M059J (cell line): ENCODE measurements at places on chromosomes 3 and 15. TPM values are rescaled to one million over a fixed set of nuclear protein-coding genes. Genes with fewer than 3 reads are reported as not detected.

The KLHL40 gene
- not detected in 2 replicates for total RNA-seq

The WNT7A gene
- total RNA-seq = 0.10 and 0.15 TPM in 2 replicates

The ITGA11 gene
- total RNA-seq = 31.2 and 54.7 TPM in 2 replicates

The DPPA2 gene
- total RNA-seq = not detected in 2 replicates

The GABRR3 gene
- not detected in 2 replicates for total RNA-seq

The MYLK gene
- 173 and 262 TPM in 2 replicates for total RNA-seq

The UBA7 gene
- total RNA-seq = 21.8 and 46.1 TPM in 2 replicates

The STAB1 gene
- total RNA-seq = 0.05 TPM in 1 of 2 replicates, not detected in the other

The ACTRT3 gene
- total RNA-seq = 1.7 and 2.9 TPM in 2 replicates

The WNT5A gene
- total RNA-seq = 92.8 and 113 TPM in 2 replicates

The VWA5B2 gene
- not detected in 2 replicates for total RNA-seq

The SLC24A5 gene
- total RNA-seq = not detected in 2 replicates

DNA sequence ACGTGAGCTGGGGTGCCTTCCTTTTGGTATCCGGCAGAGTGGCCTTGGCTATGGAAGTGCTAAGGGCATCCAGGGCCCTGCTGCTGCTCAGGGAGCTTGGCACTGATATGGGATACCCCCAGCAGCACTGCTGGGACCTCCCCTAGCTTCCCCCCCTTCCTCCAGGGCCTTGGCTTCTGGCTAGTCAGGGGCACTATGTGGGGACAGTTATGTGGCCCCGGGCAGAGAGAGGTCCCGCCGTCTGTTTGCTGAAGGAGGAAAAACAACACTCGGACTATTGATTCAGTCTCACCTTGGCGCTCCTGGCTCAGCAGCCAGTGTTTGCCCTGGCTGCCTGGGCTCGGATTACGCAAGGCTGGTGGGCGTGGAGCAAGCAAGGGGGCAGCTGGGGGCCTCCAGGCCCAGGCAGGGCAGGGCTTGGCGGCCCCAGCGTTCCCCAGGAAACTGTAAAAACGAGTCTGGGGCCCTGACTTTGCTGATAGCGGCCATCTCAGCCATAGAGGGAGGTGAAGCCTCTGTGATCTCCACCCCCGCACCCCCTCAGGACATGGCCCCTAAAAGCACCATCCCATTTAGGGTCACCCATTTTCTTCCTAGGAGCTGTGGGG is 5.7 kb downstream of the FURIN start:
- no peak for DNase-seq

DNA sequence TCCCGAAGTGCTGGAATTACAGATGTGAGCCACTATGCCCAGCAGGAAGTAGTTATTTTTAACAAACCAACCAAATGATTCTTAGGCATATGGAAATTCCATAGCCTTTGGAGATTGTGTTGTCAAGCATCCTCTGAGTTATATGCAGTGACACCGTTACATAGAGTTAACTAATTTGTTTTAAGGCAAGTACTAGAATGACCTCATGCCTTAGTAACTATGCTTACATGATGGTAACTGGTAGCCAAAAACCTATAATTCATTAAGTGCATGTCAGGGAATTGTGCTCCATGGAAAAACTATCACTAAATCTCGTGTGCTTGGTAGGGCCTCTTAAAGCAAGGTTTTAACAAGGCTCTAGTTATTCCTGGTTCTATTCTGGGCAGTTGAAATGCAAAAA is 392.8 kb downstream of the TUSC7 start:
- no peak for DNase-seq

GRCh38 chr3:29612536-29612935 is 331.7 kb downstream of the RBMS3 start:
- no peak for DNase-seq

GRCh38 chr3:187025656-187026316 is 95.5 kb downstream of the ST6GAL1 start:
- DNase-seq = no peak

GRCh38 chr15:34325368-34325767 is 12.2 kb downstream of the SLC12A6 start:
- no peak for DNase-seq

DNA sequence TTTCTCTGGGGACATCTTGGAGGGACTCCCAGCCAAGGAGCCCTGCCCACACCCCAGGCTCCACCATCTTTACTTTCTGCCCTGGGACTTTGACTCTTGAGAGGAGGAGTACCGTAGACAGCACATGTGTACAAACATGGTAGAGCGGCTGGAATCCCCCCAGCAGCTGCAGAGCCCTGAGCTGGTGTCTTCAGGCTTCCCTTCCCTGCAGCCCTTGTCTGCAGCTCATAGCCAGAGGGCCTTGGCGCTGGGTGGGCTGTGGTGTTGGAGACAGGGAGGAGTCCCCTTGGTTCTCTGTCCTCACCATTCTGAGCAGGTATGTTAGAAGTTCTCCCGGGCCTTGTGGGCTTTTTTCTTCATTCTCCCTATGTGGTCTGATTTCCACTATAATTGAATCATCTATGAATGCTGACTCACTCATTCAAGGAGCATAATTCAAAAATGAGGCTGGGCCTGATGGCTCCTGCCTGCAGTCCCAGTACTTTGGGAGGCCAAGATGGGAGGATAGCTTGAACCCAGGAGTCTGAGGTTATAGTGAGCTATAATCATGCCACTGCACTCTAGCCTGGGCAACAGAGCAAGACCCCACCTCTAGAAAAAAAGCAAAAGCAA is 97.8 kb upstream of the MEF2A start:
- DNase-seq = peak; percentile 25

DNA sequence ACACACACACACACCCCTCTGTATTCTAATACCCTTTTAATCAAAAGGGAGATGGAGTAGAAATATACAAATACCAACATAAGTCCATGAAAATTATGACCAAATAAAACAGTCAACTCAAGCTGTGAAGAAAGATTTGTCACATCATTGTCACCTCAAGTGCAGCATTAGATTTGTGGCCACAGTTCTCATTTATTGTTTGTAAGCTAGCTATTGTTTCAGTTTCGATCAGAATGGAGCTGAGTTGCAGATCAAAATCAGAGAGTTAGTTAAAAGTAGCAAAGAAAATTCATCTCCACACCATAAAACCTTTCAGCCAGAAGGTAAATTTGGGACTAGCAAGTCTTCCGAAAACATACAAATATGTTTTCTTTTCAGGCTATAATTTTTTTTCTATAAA is 267.7 kb upstream of the LMCD1 start:
- no peak for DNase-seq

DNA sequence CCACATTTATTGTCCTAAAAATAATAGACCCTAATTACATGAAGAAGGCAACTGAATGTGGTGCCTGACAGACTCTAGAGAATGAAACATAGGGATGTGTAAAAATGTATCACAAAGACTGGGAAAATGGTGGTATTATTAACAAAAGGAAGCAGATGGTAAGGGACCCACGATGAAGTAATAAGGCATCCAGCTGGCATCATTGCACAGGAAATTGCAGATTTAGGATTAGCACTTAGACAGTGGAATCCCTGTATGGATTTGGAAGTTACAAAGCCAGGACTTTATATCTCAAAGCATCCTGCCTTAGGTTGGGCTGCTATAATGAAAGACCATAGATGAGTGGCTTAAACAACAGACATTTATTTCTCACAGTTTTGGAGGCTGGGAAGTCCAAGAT is 104.3 kb downstream of the PPM1L start:
- no peak for DNase-seq

DNA sequence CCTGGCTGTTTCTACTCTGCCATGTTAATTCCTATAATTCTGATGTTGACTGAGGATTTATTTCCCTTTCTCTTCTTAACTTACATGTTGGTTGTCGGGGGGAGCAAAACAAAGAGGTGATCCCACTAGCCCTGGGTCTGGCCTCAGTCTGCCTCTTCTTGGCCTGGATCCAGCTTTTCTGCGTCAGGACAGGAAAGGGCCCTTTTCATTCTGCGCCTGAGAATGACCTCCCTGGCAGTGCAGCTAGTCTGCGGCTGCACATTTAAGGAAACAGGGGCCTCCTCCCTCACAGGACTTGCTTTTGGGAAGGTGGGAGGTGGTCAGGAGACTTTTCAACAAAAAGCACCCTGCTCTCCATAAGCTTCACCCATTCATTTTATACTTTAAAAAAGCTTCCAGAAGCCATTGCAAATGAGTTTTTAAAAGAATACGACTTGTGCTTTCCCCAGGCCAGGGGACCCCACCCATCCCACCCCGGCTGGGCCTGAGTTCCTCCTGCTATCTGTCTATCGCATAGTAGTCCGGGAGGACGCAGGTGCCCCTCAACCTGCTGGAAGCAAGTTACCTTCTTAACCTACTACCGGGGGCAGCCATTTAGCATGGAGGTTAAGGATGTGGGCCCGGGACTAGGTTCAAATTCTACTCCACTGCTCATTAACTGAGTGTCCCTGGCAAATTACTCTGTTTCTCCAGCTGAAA is 21.3 kb upstream of the EHD4 start:
- DNase-seq = no peak

GRCh38 chr3:177561769-177562392 is 364.6 kb upstream of the TBL1XR1 start:
- no peak for DNase-seq

DNA sequence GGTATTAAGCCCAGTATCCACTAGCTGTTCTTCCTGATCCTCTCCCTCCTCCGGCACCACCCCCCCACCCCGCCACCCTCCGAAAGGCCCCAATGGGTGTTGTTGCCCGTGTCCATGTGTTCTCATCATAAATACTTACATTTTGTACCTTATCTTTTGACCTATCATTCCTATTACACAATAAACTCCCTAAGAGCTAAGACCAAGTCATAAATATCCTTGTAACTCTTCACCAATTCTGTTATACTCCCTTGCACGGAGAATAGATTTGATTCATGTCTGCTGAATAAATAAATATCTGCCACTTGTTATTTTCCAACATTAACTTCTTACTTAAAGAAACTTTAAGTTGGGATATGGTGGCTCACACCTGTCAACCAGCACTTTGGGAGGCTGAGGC is 43.9 kb downstream of the SHQ1 start:
- no peak for DNase-seq

GRCh38 chr3:39965997-39966396 is 156.6 kb downstream of the MYRIP start:
- no peak for DNase-seq

DNA sequence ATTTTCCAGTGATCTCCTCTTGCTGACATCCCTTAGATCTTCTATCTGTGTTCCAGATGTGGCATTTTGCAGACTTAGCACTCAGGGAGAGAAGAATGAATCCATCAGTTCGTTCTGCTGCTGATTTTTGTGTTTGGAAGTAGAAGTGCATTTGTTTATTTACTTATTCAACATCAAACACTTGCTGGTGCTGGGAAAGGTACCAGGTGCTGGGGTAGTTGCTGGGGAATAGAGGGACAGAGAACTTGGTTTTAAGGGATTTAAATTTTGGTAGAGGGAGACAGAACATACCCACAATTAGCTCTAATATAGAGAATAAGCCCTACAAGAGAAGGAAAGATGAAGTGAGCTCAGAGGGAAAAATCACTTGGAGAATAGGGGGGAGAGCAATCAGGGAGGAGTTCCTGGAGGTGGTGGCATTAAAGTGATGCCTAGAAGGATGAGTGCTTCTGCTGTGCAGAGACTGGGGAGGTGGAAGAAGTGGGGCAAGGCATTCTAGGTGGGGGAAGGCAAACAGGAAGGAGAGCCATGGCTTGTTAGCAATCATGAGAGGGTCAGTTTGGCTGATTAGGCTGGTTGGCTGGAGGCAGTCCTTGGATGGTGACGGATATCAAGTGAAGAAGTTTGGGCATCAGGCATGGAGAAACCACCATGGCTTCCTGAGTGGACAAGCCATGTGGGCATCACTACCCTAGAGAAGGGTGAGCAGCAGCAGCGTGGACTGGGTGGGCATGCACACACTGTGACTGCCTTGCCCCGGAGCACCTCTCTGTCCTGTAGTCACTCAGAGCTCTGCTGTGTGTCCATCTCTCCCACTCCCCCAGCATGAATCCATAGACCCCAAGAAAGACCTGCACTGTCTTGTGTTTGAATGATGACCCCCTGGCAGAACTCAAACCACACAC is 197.3 kb downstream of the OPA1 start:
- DNase-seq = no peak

DNA sequence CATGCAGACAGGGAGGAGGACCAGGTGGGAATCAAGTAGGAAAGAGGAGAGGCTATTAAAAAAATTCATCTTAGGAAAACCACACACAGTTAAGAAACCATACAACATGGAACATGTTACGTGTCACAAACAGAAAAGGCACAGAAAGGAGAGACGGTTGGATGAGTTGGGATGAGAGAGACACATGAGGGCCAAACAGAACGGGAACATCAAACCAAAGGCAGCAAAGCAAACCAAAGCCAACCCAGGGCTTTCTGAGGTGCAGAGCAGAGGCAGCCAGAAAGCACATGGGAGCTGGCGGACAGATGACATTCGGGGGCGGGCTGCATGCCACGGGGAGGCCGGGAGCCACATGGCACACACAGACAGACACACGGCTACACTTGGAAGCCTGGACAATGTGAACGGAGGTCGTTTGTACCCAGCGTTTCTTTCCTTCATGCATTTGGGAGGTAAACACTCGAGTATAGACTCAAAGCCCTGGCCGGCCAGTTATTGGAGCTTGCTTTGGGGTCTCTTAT is 8.6 kb upstream of the SEC13 start:
- DNase-seq = no peak

GRCh38 chr15:52783191-52783829 is 6.8 kb downstream of the ONECUT1 start:
- no peak for DNase-seq

- DNase-seq = peak; percentile 30
Measured at GRCh38 chr3:56869157-56869889, 67.6 kb upstream of the ARHGEF3 start.

DNA sequence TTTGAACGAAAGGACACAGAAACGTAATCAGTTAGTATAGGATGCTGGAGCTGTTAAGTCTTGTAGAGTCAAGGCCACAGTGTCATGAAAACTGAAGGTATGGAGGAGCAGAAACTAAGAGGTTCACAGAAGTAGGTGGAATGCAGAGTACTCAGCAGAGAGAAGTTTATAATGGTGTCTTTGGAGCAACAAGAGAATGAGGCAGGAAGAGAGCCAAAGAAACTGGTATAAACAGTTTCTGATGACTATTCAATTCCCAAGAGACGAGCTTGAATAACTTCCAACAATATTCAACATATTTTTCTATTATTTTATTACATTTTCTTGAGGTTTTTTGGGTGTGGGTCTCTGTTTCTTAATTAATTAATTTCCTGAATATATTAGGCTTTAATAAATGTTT is 29.6 kb downstream of the GALK2 start:
- DNase-seq = no peak

DNA sequence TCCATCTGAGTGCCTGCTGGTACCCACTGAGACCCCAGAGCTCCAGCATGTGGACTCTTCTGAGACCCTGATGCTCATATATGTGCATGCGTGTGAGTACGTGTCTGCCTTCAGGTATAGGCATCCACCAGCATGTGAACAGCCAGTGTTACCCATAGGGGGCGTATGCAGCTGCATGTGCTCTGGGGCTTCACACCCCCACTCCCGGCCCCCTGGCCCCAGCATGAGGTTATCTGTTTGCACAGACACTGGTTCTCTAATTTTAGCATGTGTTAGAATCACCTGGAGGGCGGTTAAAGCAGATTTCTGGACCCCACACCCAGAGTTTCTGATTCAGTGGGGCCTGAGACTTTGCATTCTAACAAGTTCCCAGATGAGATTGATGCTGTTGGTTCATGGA is 824 bp upstream of the CILP start:
- DNase-seq = no peak

GRCh38 chr3:81197386-81197785 is 564.1 kb downstream of the GBE1 start:
- no peak for DNase-seq
